Dermis lymphatic vessel endothelial cell (primary cell): ENCODE measurements at places on chromosomes 2 and 18. TPM values are rescaled to one million over a fixed set of nuclear protein-coding genes. Genes with fewer than 3 reads are reported as not detected.

The EVX2 gene
- not detected in 2 replicates for total RNA-seq

The GALNT13 gene
- under 0.01 and 0.60 TPM in 2 replicates for total RNA-seq

The HOXD13 gene
- under 0.01 TPM in 1 of 2 replicates, not detected in the other for total RNA-seq

The SERPINB3 gene
- total RNA-seq, result not detected in 2 replicates

The PAIP2B gene
- total RNA-seq, result 1.1 and 2.0 TPM in 2 replicates

The CWC22 gene
- 11.8 and 16.5 TPM in 2 replicates for total RNA-seq

The ABCB11 gene
- not detected in 2 replicates for total RNA-seq

The HAT1 gene
- total RNA-seq, result 21.9 and 23.2 TPM in 2 replicates
